ENCODE measurements at places on chromosomes 11 and 22.

- DNase-seq, result no peak
Observed at GRCh38 chr11:3816673-3817072, 8.3 kb downstream of the PGAP2 start.

- DNase-seq, result no peak
Observed at GRCh38 chr22:17873116-17873515, 98.8 kb upstream of the BID start.

- DNase-seq, result no peak
Observed at GRCh38 chr11:32893343-32894148, 935 bp downstream of the QSER1 start.

- no peak for DNase-seq
Observed at GRCh38 chr11:14253421-14253820, 105.6 kb downstream of the RRAS2 start.

GRCh38 chr11:70032470-70032795 is 45.7 kb upstream of the ANO1 start:
- DNase-seq, result no peak

DNA sequence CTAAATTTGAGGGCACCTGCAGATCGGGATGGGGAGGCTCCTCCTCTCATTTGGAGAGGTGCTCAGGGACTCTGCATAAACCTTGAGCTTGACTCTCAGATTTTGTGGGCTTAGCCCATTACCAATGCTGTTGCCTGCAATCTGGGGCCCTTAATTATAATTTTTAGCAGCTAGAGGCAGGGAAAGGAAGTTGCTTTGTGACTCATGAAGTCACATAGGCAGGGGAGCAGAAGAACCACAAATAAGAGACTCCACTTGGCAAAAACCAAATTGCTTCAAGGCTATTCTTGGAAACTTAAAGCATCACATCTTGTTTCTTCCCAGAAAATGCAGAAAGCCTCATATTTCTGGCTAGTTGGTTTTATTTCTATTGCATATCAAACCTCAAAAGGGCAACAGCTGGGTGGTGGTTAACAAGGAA is 46.9 kb downstream of the MICAL2 start:
- DNase-seq, result peak; percentile 73

- no peak for DNase-seq
Observed at GRCh38 chr11:36053281-36053680, 109.4 kb downstream of the LDLRAD3 start.

- DNase-seq, result peak; percentile 65
Observed at GRCh38 chr22:36541831-36542411, 13.0 kb upstream of the EIF3D start.

DNA sequence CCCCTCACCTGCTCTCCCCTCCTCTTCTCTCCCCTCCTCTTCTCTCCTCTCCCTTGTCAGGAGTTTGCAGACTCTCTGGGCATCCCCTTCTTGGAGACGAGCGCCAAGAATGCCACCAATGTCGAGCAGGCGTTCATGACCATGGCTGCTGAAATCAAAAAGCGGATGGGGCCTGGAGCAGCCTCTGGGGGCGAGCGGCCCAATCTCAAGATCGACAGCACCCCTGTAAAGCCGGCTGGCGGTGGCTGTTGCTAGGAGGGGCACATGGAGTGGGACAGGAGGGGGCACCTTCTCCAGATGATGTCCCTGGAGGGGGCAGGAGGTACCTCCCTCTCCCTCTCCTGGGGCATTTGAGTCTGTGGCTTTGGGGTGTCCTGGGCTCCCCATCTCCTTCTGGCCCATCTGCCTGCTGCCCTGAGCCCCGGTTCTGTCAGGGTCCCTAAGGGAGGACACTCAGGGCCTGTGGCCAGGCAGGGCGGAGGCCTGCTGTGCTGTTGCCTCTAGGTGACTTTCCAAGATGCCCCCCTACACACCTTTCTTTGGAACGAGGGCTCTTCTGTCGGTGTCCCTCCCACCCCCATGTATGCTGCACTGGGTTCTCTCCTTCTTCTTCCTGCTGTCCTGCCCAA is 1.9 kb upstream of the CNIH2 start:
- no peak for DNase-seq

- no peak for DNase-seq
Observed at GRCh38 chr11:45193695-45194094, 47.3 kb downstream of the PRDM11 start.

DNA sequence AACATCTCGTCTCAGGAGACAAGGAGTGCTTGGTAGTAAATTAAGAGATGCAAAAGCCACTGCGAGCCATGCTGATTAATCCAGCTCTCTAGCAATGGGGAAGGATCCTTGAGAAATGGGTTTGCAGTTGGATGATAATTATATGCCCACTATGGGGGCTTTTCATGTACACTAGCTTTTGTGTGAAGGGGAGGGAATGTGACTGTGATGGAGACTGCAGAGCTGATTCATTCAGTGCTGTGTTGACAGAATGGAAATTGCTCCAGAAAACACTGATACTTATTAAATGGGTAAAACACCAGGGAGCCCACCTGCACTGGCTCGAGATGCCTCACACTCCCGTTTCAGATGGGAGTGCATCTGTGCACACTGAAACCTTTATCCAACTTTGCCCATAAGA is 37.0 kb upstream of the KIRREL3 start:
- no peak for DNase-seq

DNA sequence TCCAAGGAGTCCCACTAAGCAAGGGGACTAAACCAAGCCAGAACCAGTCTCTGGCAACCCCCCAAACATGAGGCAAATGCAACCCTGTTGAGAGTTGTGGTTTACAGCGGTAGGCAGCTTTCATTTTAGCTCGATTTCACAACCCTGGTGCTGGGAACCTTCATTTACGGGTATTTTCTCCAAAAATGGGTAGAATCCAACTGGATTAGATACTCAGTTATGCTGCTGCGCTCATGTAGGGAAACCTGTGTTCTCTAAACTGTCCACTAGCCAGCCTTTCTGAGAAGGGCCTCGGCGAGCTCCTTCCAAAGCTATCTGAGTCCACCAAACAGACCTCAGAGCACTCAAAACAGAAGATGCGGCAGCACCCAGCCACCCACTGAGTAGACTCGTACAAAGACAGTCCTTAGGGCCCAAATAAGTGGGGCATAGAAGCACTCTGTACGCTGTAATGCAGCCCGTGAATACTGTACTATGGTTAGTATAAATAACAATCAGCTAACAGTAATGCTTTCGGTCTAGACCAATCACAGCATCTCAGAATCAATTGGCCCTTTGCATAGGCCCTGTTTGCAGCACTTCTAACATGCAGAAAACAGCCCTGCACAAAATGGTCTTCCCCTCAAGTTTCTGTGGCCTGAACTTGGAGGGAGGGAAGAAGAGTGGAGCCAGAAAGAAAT is 104.7 kb downstream of the ETS1 start:
- no peak for DNase-seq

Data from BJ (cell line).